Sigmoid colon (tissue), 7 donors: ENCODE measurements at places on chromosomes 13 and 19. TPM values are rescaled to one million over a fixed set of nuclear protein-coding genes. Genes with fewer than 3 reads are reported as not detected.
A peak's percentile ranks its signal among the peaks of the same experiment; 100 is the strongest.

Gene USP12
- polyA plus RNA-seq: 36.1 TPM

Gene SHISA7
- 0.04 TPM for polyA plus RNA-seq

Gene ZSCAN1
- 0.10 TPM for polyA plus RNA-seq

Gene ZNF358
- 52.9 TPM for polyA plus RNA-seq

GRCh38 chr19:858284-858683 is 1.2 kb upstream of the CFD start:
- DNase-seq: no peak
- no peak overlapping the region for H3K4me3 ChIP-seq
- peaks cover 31% of the 10 kb centered on the region for H3K4me1 ChIP-seq
- peaks cover 82% of the 10 kb centered on the region for H3K27me3 ChIP-seq

- peaks cover 52% of the 10 kb centered on the region for H3K27me3 ChIP-seq
- no peaks in the 10 kb centered on the region for H3K36me3 ChIP-seq
- H3K27ac ChIP-seq: no peak within 1 kb of the TSS
- peak within 1 kb of the TSS; percentile 1 for H3K4me3 ChIP-seq
- no peak for DNase-seq
- H3K4me1 ChIP-seq: peaks cover 46% of the 10 kb centered on the region
Observed at GRCh38 chr19:917323-918151, at the start of gene KISS1R. Gene KISS1R (plus strand): TSS chr19:917333. CDS start chr19:917503, 170 bp downstream.

DNA sequence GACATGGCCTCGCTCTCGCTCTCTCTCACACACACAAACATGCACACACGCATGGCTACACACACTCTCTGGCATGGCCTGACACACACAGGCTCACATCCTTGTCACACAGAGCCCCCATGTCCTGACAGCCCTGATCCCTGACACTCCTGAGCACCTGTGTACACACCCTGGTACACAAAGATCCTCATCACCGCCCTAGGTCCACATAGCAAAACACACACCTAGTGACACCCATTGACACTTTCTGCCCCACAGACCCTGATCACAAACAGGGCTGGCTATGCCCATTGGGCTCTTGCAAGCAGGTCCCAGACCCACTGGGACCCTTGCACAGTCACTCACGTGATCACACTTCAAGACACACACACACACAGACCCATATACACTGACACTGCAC is 4.0 kb upstream of the NFIX start:
- no peak overlapping the region for H3K4me3 ChIP-seq
- DNase-seq: no peak
- no peaks in the 10 kb centered on the region for H3K36me3 ChIP-seq
- H3K27me3 ChIP-seq: no peaks in the 10 kb centered on the region

DNA sequence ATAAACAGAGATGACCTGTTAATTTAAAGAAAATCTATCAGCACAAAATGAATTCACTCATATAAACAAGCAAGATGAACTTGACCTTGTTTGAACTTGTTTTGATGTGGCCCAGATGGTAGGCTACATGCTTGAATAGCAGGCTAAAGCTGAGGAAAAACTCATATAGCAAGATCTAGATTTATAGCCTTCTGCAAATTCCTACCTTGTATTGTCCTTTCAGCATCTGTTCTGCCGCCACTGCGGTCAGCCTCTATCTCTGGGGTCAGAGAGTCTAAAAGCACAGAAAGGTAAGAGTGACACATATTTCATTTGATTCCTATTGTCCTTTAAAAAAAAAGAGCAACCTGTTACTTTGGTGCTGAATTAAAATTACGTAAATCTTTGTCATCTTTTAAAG is 392.1 kb downstream of the DACH1 start:
- H3K27me3 ChIP-seq: no peaks in the 10 kb centered on the region
- H3K4me3 ChIP-seq: no peak overlapping the region
- H3K27ac ChIP-seq: no peak overlapping the region
- DNase-seq: no peak
- no peaks in the 10 kb centered on the region for H3K36me3 ChIP-seq

DNA sequence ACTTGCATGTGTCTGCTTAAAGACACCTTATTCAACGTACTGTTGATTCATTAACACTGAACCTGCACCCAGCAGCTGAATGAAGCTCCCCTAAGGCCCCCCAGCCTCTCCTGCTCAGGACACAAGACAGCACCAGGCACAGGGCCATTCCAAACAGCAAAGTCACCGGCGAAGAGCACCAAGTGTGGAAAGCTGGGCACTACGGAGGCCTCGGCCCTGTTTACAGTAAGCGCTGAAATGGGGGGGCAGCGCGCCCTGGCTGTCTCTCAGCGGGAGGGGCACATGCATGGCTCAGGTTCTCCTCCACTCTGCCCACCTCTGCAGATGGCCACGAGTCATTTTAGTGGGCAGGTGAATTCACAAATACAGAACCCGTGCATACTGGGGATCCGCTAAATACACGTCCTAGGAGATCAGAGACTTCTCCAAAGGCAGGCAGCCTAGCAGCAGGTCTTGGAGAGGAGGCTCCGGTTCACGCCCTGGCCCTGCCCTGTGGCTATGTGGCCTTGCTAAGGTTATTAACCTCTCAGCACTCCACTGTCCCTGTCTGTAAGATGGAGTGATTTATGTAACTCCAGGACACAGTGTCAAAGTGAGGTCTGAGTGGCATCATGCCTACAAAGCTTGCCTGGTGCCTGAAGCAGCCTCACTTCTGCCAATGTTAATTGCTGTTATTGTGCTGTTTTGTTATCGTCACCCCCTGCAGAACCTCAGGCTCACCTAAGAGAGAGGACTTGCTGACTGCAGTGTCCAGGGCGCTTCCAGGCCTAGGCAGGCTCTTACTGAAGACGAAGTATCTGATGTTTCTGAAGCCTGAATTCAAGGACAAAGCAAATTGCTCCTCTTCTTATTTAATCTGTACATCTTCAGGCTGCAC is 207.4 kb upstream of the SOX1 start:
- no peaks in the 10 kb centered on the region for H3K27me3 ChIP-seq
- H3K4me1 ChIP-seq: no peaks in the 10 kb centered on the region
- H3K27ac ChIP-seq: no peak overlapping the region
- no peak overlapping the region for H3K4me3 ChIP-seq
- no peaks in the 10 kb centered on the region for H3K36me3 ChIP-seq
- DNase-seq: no peak

GRCh38 chr19:31961667-31962066 is 383.7 kb upstream of the ZNF507 start:
- H3K27ac ChIP-seq: no peak overlapping the region
- no peaks in the 10 kb centered on the region for H3K27me3 ChIP-seq
- no peak overlapping the region for H3K4me3 ChIP-seq
- no peak for DNase-seq

GRCh38 chr13:110133425-110134235 is 173.3 kb downstream of the COL4A1 start:
- H3K27me3 ChIP-seq: no peaks in the 10 kb centered on the region
- no peak overlapping the region for H3K27ac ChIP-seq
- H3K4me1 ChIP-seq: peaks cover 16% of the 10 kb centered on the region
- no peaks in the 10 kb centered on the region for H3K36me3 ChIP-seq
- H3K4me3 ChIP-seq: no peak overlapping the region

GRCh38 chr19:7098096-7098495 is 28.6 kb downstream of the ZNF557 start:
- peak overlapping the region; percentile 70 for H3K4me3 ChIP-seq
- peaks cover 14% of the 10 kb centered on the region for H3K4me1 ChIP-seq
- no peak overlapping the region for H3K27ac ChIP-seq
- peaks cover 3% of the 10 kb centered on the region for H3K36me3 ChIP-seq
- no peaks in the 10 kb centered on the region for H3K27me3 ChIP-seq
